ENCODE measurements at places on chromosomes 4 and X.

DNA sequence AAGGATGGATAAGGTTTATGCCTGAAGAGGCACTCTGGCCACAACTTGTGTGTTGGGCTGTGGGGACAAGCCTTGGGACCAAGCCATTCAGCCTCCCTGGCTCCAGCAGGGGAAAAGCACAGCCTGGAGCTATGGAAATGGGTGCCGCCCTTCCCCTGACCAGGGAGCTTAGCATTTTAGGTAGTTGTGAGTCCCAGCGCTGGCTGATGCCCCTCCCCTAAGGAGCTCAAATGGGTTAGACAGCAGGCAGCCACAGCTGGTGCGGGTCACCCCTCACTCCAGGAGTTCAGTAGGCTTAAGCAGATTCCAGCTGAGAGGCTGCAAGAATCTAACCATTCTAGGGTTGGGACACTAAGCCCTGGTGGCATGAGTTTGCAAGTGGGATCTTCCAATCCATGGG, 172.9 kb downstream of the KCNIP4 start:
- no peak for DNase-seq

DNA sequence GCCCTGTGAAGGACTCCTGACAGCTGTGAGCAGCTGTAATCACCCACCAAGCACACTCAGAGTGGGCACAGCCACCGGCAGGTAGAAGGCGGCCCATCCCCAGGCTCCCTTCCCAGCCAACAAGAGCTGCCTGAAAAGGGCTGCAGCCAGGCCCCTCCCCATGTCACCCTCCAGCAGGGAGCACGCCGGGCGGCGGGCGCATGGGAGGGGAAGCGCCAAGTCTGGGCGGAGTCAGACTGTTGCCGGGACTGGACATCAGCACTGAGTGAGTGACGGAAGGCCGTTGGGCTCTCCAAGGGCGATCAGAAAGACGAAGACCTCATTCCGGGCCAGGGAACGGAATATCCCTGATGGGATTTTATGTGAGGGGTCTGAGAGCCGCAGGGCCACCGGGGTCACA, 82.1 kb downstream of the PPP2R2C start:
- DNase-seq, result no peak

- no peak for DNase-seq
These were observed 10.5 kb downstream of the VAMP7 start for GRCh38 chrX:155891446-155892210.

- DNase-seq, result no peak
These were observed 73.3 kb upstream of the LRPAP1 start for GRCh38 chr4:3605491-3605890.

GRCh38 chr4:85818700-85819099, 343.8 kb downstream of the ARHGAP24 start:
- DNase-seq, result no peak

DNA sequence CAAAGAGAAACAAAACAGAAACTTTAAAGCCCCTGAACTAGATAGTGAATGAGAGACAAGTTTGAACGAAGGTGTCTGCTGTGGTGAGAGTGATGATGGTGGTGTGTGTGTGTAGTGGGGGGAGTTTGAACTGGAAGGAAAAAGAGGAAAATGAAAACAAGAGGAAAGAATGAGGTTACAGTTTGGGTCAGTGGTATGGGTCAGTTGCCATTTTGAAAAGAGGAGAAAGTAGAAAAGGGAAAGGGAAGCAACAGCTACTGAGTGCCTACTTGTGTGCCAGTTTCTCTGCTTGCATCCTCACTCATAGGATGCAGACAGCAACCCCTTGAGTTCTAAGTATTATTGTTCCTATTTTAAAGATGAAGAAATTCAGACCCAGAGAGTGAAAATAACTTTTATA, 26.0 kb downstream of the NHSL2 start:
- DNase-seq, result no peak

DNA sequence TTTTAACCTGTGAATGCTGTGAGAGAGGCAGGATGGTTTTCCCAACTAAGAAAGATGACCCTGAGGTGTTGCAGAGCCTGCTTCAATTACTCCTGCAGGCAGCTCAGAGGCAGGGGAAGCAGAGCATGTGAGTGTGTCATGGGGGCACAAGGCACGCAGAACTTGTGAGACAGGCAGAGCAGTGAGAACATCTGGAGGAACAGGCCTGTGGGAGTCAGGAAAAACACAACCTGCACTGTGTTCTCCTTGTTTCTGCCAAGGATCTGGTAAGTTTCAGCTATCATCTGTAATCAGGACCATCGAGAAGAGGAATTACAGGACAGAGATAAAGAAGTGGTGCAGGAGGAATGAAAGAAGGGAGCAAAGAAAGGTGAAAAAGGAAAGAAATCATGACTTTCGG, 741.8 kb upstream of the INTU start:
- DNase-seq, result no peak

GRCh38 chr4:37802068-37802666, 24.3 kb upstream of the PGM2 start:
- no peak for DNase-seq

DNA sequence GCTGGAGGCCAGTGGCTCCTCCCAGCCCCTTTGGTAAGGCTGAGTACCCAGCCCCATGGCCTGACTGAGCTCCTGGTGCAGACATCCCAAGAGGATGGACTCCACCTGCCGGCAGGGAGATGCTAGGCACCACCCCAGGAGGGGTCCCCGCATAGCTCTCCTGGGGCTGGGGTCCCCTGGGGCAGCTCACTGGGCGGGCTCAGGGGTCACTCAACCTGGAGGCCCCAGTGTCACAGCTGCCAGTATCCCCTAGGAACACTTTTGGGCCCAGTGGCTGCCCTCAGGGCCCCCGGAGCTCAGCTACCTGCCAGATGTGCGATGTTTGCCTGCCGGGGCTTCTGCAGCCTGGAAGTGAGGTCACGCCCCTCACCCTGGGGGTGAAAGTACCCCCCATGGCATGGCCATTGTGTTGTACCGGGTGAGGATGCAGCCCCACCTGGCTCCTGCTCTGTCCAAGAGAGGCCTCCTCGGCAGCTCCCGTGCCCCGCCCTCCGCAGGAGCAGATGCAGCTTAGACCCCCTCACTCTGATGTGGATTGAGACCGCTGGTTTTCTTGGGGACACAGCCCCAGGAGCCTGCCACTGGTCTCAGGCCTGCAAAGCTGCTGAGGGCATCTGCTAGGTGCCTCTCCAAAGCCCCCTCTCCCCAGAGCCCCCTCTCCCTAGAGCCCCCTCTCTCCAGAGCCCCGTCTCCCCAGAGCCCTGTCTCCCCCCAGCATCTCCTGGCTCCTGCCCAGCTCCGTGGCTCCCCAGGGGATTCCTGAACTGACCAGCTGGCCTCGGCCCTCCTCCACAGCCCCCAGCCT, 6.7 kb upstream of the HGFAC start:
- DNase-seq, result no peak

DNA sequence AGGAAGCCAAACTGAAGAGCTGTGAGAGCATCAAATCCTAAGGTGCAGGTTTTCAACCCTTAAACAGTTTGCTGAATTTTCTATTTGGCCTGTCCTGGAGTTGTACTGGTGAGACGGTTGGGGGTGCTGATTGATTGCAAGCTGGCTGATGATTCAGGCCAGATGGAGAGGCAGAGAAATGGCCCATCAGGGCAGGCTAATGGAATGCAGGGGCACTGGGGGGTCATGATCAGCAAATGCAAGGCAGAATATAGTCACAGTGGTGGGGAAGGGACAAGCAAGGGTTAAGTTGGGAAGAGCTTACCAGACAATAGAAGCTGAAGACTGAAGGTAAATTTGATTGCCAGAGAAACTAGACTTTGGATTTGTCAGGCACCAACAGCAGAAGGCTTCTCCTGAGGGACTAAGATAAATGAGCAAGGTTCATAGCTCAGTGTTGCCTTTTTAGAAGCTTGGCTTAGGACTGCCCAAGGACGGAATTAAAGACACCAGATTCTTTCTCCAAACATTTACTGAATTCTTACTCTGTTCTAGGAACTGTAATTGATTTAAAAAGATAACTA, 4.3 kb upstream of the AADAT start:
- DNase-seq, result no peak

DNA sequence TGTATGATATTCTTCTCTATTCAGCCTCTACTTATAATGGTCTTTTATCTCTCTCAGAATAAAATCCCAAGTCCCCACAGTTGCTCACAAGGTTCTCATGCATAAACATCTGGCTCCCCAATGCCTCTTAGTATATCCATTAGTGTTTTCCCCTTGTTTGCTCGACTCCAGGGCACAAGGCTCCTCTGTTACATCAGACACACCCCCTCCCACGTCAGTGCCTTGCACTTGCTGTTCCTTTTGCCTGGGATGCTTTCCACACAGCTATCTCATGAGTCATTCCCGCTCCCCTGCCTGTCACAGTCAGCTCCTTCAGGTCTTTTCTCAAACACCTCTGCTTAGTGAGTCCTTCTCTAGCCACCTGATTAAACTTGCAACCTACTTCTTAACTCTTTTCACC, 260.2 kb downstream of the IL1RAPL1 start:
- no peak for DNase-seq

DNA sequence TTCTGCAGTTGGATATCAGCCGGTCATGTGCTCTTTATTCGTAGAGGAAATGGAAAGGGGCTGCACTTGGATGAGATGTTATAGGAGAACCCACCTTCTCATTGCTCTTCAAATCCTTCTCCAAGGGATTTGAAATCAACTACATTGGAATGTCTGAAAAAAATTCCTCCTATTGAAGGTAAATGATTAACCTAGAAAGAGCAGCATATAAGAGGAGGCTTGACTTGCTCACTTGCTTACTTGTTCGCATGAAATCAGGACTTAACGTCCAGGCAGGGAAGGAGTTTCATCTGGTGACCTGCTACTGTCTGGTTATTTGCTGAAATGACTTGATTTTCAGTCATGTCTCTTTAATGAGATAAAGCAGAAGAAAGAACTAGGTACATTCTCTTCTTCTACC, 338.4 kb upstream of the NOCT start:
- no peak for DNase-seq

DNA sequence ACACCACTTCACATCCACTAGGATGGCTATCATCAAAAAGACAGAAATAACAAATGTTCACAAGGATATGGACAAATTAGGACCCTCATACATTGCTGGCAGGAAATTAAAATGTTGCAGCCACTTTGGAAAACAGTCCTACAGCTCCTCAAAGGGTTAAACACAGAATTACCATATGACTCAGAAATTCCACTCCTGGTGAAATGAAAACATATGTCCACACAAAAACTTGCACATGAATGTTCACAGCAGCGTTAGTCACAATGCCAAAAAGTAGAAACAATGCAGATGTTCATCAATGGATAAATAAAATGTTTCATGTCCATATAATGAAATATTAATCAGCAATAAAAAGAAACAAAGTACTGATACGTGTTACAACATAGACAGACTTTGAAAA, 15.1 kb downstream of the S100G start:
- no peak for DNase-seq

DNA sequence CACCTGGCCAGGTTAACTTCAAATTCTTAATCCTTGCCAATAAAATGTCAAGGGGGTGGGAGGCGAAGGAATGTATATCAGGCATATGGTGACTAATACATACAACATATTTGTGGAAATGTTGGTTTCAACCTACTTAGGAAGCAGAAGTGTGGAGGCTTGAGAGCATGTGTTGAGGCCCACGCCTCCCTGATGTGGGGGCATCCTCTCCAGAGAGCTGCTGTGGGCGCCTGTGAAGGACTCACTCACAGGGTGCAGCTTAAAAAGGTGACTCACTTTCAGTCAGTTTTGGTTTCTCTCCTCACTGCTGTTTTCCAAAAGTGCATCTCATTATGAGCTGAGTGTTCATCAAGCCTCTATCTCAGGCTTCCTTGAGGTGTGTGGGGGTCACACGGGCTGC, 27.5 kb downstream of the LNX1 start:
- DNase-seq, result no peak

- no peak for DNase-seq
These were observed 30.5 kb upstream of the COL25A1 start for GRCh38 chr4:109332926-109333464.

GRCh38 chrX:39577985-39578869, 519.5 kb downstream of the BCOR start:
- DNase-seq, result no peak

- no peak for DNase-seq
These were observed 25.8 kb downstream of the ADRA2C start for GRCh38 chr4:3791910-3792542.

DNA sequence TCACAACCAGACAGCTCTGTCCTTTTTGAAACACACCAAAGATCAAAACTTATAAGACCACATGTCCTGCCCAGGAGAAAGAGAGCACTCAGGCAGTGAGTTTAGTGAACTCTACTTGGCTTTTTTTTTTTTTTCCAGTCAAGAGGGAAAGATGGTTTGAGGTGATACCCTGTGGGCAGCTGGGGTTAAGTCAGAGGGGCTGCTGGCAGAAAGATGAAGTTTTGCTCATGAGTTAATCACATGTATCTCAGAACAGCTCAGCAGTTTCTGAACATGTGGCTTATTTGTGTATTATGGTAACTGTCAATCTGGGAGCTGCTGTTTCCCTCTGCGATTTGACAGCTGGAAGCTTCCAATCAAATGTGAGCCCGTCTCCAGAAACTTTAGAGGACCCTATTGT, 56.4 kb upstream of the MAP3K15 start:
- DNase-seq, result no peak

- no peak for DNase-seq
These were observed 312.9 kb downstream of the NLGN4X start for GRCh38 chrX:5915783-5916182.

- DNase-seq, result no peak
These were observed 243.8 kb downstream of the PPP3CA start for GRCh38 chr4:101103381-101104142.

- no peak for DNase-seq
These were observed 3.9 kb upstream of the TMPRSS11B start for GRCh38 chr4:68249434-68249833.

DNA sequence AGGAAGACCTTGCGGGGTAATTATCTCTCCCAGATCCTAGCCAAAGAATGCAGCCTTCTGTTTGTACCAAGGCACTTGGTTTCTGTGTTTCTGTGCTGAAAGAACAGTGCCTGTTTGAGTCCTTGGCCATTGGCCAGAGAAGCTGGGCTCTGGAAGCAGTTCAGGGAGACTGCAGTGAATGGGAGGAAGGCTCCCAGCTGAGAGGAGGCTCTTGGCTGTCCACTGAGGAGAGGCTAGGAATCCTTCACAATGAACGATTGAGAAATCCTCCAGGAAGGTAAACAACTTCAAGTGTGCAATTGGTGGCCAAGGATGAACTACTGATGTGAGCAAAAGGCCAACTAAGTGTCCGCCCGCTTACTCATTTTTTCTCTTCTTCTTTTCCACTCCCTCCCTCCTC, 61.3 kb downstream of the HS3ST1 start:
- DNase-seq, result no peak

DNA sequence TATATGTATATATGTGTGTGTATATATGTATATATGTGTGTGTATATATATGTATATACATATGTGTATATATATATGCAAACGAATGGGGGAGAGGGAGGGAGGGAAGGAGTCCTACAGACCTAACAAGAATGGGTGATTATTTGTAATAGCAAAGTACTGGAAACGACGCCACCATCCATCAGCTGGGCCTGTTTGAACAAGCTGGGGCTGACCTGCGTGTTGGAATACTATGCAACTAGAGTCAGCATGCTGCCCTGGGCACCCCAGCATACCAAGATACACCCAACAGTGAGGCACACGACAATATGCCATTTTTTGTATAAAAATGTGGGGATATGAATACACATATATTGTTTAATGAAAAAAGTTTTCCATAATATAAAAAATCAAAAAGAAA, 21.6 kb upstream of the CCNQ start:
- no peak for DNase-seq

Data from immature natural killer cell (primary cell).